ENCODE measurements at places on chromosomes 12 and 14.

DNA sequence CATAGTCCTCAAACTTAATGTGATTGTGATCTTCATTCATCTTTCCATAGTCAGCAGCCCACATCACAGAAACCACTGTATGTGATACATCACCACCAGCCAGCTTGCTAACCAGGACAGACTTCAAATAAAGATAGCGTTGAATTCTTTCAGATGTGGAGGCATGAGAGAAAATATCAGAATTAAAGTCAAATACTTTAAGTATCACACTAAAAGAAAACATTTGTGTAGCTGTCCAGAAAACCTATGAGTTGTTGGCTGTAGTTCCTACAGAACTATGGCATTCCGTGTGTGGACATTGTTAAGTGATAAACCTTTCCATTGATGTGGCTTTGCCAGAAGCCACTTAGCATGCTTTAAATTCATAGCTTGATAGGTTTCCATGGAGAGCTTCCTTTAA lies 105.1 kb downstream of the LLPH start:
- no peak for DNase-seq

GRCh38 chr12:114655934-114656749 lies 27.8 kb downstream of the TBX3 start:
- DNase-seq, result no peak

GRCh38 chr12:121245951-121246350 lies 36.0 kb downstream of the P2RX4 start:
- no peak for DNase-seq

GRCh38 chr12:25276199-25276937 lies 25.6 kb upstream of the KRAS start:
- DNase-seq, result no peak

GRCh38 chr12:46402451-46402850 lies 29.9 kb upstream of the SLC38A2 start:
- no peak for DNase-seq
